Fibroblast of mammary gland (primary cell): ENCODE measurements at places on chromosomes 5 and 9.

DNA sequence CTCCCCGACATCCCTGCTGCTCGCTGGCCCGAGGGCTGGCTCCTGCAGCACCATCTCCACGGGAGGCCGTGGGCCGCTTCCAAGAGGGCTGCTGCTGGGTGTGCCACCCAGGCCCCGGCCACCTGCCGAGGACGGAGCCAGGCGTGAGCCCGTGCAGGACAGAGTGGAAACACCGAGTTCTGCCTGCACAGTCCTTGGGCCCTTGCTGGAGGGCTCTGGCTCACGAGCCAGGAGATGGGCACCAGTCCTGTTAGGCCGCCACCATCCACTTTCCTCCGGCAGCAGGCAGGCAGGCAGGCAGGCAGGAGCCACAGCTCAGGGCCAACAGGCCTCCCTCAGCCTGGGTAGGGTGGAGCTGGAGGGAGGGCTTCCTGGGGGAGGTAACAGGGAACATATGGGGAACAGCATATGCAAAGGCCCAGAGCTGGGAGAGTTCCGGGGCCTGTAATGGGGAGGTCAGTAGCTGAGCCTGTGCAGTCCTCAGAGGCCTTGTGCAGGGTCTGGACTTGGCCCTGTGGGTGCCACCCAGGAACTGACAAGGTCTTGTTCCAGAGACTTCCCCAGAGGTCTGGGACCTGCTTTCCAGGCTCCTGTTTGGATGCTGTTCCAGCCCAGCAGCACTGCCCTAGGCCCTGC, 31.9 kb downstream of the RXRA start:
- no peak for DNase-seq

DNA sequence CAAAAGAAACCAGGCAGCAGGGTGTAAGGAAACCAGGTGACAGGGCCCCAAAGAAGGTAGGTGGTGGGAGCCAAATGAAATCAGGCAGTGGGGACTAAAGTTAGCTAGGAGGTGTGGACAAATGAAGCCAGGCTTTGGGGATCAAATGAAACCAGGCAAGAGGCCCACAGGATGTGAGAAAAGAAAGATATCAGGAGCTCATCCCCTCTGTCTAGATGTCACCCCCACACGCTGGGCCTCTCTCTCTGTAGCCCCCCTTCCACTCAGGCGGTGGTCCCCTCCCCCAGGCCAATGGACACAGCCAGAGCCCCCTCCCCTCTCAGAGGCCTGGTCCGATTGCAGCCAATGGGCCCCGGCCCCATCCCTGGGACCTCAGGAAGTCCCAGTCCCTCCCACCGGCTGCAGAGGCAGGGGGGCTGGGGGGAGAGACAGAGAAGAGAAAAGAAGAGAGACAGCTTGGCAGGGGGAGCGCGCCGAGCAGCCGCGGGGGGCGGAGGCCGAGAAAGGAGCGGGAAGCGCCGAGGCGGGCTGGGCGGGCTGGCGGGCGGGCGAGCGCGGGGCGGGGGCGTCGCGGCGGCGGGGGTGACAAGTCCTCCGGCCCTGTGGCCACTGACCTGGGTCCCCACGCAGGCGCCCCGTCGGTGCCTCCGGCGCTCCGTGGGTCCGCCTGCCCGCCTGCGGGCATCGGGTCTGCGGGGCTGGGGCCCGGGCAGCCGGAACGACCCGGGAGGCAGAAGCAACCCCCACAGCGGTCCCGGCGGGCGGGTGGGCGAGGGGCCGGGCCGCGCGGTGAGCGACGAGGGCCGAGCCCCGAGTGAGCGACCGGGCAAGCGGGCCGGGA, 11.9 kb downstream of the CNTFR start:
- DNase-seq, result no peak

DNA sequence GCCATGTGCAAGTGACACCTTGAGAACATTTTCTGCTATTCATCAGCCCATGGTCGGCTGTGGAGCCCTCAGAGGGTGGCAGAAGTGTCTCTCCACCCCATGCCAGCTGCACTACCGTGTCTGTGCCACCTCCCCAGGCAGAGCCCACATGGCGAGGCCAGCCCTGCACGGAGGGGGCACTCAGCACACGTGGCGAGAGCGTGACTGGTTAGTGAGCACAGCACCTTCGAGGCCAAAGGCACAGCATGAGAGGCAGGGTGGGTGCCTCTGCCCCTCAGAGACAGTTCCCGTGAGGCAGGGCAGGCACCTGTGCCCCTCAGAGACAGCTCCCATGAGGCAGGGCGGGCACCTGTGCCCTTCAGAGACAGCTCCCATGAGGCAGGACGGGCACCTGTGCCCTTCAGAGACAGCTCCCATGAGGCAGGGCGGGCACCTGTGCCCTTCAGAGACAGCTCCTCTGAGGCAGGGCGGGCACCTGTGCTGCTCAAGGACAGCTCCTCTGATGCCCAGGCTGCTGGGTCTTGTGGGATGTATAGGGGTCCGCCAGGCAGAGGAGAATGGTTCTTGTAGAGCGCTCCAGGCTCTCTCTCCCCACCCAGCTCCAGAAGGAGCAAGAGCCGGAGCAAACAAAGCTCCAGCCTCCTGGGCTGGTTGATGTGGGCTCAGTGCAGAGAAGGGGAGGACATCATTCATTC, 179.8 kb upstream of the PPP1R26 start:
- no peak for DNase-seq

- DNase-seq, result no peak
These were observed 105.7 kb upstream of the ZNF618 start for GRCh38 chr9:113770396-113770795.

DNA sequence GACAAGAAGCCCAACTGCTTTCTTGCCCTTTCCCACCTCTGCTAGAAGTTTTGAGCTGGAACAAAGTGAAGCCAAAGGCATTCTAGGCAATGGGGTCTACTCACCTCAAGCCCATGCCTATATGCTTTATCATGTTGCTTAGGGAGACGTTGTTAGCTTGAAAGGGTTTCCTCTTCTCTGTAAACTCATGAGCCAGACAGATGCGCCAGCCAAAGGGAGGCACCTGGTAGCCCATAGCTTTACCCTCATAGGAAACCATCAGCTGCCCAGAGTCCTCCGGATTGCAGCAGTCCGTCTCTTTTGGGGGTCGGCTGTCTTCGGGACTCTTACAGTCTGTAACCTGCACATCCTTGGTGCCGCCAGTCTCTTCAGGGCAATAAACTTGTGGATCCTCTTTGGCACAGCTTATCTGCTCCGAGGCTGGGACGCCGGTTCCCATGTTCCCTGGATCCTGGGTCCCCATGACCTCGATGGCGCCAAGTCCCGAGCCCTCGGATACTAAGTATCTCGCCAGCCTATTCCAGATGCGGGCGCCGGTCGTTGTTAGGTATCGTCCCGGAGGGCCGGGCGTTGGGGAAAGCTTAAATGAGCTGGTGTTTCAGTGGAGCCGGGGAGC, 678 bp downstream of the GBA2 start:
- DNase-seq, result no peak

DNA sequence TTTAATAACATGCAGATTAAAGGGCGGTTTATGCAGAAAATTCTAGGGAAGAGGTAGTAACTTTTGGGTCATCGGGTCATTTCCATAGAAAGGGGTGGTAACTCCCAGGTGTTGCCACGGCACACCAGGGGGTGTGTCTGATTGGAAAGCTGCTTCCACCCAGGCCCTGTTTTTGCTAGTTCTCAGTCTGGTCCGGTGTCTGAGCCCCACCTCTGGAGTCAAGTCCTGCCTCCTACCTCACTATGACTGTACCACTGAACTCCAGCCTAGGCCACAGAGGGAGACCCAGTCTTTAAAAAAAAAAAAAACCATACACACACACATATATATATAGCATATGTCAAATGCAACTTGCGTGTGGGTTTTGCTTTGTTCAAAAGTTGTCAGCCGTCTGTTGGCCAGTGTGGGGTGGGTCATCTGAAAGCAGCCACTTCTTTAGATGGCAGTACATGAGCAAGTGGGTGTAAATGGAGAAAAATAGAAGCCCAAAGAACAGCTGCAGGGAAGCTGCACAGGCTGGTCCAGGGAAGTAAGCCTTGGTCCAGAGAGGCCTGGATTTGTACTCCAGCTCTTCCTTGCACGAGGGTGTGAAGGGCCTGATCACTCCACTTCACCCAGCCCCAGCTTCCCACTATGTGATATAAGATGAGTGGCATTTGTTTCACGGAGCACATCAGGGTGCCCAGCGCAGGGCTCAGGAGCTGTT, 110.7 kb upstream of the SPRY4 start:
- DNase-seq, result no peak

DNA sequence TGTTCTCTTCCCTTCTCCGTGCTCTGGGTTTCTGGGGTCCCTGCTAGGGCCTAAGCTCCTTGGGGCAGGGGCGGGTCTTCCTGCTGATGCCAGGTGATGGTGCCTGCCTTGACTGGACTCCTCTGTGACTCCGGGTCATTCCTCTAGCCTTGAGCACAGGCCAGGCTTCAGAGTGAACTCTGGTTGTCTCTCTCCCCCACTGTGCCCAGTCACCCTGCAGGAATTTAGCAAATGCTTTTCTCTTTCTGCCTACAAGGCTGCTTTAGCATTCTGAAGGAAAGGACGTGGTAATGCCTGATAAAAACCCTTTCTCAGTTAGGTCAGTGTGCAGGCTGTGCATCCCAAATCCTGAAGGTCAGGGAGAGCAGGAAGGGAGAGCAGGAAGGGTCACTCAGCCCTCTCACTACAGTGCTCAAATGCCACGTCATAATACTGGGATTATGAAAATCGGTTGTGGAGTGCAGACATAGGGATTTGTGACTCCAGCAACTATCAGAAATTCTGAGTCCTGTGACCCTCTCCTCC, 2.7 kb downstream of the CXCL14 start:
- peak; percentile 9 for DNase-seq

- DNase-seq, result no peak
These were observed 1383.0 kb upstream of the C9orf72 start for GRCh38 chr9:28956116-28956880.

- peak; percentile 92 for DNase-seq
These were observed 6.6 kb upstream of the XPA start for GRCh38 chr9:97703437-97704344.

GRCh38 chr9:105262497-105262896, 18.0 kb downstream of the SLC44A1 start:
- peak; percentile 29 for DNase-seq

DNA sequence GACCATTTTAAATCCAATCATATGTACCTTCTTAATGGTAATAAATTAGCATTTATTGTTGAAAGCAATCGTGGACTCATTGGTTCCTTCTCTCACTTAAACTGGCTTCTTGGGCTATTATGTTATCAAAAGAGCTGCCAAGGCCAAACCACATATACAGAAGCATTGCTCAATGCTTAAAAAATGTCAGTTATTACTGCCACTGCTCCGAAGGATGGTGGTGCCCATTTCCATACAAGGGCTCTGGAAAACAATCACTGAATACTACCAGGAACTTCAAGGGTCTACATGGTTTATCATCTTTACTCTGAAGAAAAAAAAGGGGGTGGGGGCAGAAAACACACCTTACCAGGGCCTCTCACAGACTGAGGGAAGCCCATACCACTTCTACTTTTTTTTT, 104.3 kb downstream of the GNAQ start:
- DNase-seq, result peak; percentile 51

DNA sequence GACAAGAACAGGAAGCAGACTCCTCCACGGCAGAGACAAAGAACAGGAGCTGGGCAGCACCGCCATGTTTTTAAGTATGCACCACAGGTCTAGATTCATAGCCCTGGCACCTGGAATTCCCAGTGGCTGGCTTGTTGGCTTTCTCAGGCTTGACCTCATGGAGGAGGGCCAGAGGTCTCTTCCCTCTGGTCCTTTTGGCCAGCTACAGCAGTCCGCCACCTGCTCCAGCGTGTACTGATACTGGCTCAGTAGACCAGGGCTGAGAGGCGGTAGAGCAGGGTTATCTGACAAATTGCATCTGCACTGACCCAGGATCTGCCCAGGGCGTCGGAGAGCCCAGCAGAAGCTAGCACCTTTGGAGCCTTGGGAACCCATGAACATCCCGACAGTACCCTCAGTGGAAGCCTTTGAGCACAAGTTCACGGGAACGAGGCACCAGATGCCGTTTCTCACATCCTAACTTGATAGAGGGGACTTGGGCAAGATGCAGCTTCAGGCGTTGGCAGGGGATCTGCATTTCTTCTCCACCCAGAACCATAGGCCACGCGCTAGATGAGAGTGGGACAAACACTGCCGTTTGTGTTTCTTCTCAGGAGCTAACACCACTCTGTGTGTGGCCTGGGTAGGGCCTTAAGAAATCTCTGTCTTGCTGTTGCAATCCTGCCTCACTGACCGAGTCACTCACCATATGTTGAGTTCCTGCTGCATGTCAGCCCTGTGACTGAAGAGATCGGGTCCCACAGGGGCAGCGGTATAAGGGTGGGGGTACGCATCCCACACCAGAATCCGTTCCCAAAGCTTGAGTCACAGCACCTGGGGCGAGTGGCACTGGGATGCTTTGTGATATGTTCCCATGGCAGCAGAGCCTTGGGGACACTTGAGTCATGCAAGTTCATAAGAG, 90.3 kb upstream of the OTULINL start:
- peak; percentile 91 for DNase-seq

DNA sequence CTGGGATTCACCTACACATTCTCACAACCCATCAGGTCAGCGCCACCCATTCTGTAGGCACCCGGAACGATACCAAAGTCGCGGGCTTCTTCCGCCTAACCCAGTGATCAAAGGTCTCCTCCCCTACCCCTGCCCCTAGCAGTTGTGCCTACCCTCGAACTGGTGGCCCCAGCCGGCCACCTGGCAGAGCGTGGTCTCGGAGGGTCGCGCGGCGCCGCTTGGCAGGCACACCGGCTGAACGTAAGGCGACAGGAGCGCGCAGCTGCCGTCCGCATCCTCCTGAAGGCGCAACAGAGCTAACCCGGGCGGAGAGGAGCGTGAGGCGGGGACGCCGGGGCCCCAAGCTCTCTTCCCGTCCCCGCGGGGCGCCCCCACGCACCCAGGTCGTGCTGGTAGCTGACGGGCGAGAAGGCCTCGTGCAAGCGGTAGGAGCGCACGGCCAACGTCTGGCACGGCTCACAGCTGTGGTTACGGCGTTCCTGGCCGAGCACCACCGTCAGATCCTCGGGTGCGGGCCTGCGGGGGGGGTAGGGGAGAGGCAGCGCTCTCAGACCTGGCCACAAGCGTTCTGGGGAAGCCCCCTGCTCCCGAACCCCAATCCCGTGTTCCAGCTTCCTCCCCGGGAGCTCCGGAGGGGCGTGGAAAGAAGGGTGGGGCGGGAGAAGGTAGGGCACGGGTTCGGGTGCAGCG, 2.8 kb upstream of the PFN3 start:
- DNase-seq, result no peak

DNA sequence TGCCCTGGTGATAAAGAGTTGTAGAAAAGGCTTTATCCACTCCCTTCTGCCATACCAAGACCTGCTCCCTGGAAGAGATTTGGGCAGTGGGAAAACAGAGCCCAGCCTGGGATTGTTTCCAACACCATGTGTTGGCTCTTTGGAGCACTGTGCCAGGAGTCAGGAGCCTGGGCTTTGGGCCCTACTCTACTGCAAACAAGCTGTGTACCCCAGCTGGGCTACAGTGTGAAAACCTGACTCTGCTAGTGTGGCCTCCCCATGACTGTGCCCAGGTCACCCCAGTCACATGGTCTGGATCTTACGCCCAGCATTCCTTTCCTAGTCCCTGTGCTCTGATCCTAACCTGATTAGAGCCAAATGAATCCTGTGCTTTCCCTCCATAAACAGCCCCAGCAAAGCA, 39.3 kb upstream of the SHB start:
- DNase-seq, result no peak

DNA sequence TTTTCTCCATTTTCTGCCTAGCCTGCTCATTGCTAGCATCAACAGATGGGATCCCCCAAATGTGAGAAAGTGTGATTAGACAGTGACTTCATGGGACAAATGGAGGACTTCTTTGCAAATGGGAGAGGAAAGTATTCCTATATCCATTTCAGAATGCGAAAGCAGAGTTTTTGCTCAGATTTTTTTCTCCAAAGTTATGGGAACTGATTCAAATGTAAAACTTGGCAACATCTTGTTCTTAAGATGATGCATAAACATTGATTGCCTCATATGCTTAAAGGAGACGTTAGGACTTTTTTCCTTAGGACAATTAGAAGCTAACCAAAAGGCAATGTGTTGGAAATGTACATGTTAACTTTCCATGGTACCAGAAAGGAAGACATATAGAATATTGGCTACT, 704.3 kb upstream of the ZNF608 start:
- DNase-seq, result peak; percentile 71
